GM23248 (cell line): ENCODE measurements at places on chromosomes 5 and 9. TPM values are rescaled to one million over a fixed set of nuclear protein-coding genes. Genes with fewer than 3 reads are reported as not detected.
A peak's percentile ranks its signal among the peaks of the same experiment; 100 is the strongest.

DNA sequence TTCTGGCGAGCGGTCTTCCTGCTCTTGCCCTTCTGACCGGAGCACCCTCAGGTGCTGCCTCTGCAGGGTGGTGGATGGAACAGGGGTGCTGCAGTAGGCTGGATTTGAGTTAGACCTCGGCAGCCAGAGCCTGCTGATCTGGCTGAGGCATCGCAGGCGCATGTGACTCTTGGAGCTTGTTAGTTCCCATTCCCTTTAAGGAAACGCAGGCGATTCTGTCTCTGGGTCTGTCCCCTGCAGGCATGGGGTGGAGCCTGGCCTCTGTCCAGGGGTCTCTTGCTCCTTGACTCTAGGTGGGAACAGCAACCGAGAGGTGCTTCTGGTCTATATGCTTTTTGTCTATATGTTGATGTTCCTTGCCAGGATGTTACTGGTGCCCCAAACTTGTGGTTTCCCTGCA lies 3.1 kb downstream of the WNK2 start:
- H3K36me3 ChIP-seq = no peaks in the 10 kb centered on the region
- H3K27ac ChIP-seq = no peak overlapping the region
- no peaks in the 10 kb centered on the region for H3K4me1 ChIP-seq
- no peak for DNase-seq
- peaks cover 17% of the 10 kb centered on the region for H3K27me3 ChIP-seq

DNA sequence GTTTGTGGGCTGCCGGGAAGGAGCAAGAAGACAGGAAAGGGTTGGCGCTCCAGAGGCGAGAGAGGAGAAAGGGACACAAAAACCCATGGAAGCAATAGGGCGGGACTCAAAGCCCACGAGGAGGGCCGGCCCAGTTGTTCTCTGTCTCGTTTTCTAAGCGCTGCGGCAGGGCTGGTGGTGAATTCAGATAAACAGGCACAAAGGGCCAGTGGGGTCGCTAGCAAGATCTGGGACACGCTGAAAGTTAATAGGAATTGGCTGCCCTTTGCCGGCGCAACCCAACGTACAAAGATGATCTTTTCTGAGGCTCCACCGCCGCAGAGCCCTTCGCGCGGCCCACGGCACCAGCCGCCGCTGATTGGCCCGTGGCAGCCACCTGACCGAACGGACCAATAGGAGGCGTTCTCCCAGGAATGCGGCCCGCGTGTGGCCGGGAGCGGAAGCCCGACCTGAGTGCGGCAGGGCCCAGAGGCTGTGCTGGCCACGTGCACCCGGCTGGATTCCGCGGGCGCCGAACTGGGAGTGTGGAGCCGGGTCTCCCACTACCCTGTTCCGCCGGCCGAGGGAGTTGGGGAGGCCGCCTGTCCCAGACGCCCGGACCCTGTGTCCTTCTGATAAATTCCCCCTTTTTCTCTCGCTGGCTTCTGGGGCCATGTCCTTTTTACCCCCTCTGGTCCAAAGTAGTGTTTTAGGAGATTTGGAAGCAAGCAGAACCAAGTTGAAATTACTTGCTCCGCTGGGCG lies 16.8 kb upstream of the NSD1 start:
- no peaks in the 10 kb centered on the region for H3K4me1 ChIP-seq
- H3K4me3 ChIP-seq = peak overlapping the region; percentile 38
- H3K36me3 ChIP-seq = no peaks in the 10 kb centered on the region

The AGXT2 gene
- total RNA-seq = not detected in 2 replicates

- H3K4me1 ChIP-seq = peaks cover 14% of the 10 kb centered on the region
- H3K27ac ChIP-seq = no peak overlapping the region
- no peak overlapping the region for H3K4me3 ChIP-seq
- DNase-seq = no peak
Measured at GRCh38 chr9:95104581-95104960, 212.9 kb downstream of the FANCC start.

GRCh38 chr9:80867731-80868130 lies 821.6 kb downstream of the TLE1 start:
- H3K27ac ChIP-seq = no peak overlapping the region
- H3K4me1 ChIP-seq = no peaks in the 10 kb centered on the region

DNA sequence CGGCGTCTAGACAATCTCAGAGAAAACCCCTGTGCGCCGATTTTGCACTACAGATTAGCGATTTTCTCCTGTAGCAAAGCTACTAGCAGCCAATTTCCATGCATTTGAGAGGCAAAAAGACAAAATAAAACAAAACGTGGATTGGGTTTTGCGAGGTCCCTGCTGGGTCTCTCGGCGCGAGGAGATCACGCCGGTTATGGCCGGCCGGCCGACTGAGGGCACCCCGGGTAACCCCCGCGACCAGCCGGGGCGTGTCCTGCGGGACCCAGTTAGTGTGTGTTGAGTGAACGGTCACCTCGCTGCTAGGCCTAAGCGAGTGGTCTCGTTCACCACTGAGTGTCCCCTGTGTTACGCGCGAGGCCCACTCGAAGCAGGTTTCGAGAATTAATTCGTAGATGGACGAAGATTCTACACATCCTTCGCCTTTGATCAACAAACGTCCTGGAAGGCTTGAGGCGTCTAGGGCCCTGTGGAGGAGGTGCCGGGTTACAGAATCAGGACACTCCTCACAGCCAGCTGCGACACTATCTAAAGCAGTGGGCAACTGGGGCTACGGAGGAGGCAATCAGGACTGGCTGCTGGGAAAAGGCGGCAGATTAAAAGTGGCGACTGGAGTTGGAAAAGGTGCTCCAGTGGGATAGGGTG lies 764 bp upstream of the VDAC1 start:
- 0 out of 2 replicates have a peak, but pooled peaks cover 4% of the 10 kb centered on the region for H3K36me3 ChIP-seq
- no peak for DNase-seq
- H3K4me1 ChIP-seq = peaks cover 16% of the 10 kb centered on the region
- peak overlapping the region; percentile 96 for H3K27ac ChIP-seq
- peak overlapping the region; percentile 91 for H3K4me3 ChIP-seq

The FAM78A gene
- 0.38 and 1.1 TPM in 2 replicates for total RNA-seq

The HMCN2 gene
- total RNA-seq = not detected in 2 replicates

- H3K27me3 ChIP-seq = no peaks in the 10 kb centered on the region
- H3K36me3 ChIP-seq = peaks cover 38% of the 10 kb centered on the region
- H3K4me3 ChIP-seq = no peak overlapping the region
Measured at GRCh38 chr5:136166909-136167308, 26.1 kb downstream of the SMIM32 start.

GRCh38 chr5:96633820-96634219 lies 28.4 kb upstream of the CAST start:
- DNase-seq = no peak
- peaks cover 30% of the 10 kb centered on the region for H3K4me1 ChIP-seq
- no peaks in the 10 kb centered on the region for H3K36me3 ChIP-seq
- H3K27ac ChIP-seq = no peak overlapping the region
- H3K4me3 ChIP-seq = no peak overlapping the region

The C9orf72 gene
- total RNA-seq = 4.0 and 5.1 TPM in 2 replicates

- H3K36me3 ChIP-seq = no peaks in the 10 kb centered on the region
- H3K4me3 ChIP-seq = no peak overlapping the region
- peaks cover 7% of the 10 kb centered on the region for H3K4me1 ChIP-seq
- no peak for DNase-seq
- H3K27me3 ChIP-seq = no peaks in the 10 kb centered on the region
- no peak overlapping the region for H3K27ac ChIP-seq
Measured at GRCh38 chr5:90504743-90505142, 24.6 kb downstream of the LYSMD3 start.

DNA sequence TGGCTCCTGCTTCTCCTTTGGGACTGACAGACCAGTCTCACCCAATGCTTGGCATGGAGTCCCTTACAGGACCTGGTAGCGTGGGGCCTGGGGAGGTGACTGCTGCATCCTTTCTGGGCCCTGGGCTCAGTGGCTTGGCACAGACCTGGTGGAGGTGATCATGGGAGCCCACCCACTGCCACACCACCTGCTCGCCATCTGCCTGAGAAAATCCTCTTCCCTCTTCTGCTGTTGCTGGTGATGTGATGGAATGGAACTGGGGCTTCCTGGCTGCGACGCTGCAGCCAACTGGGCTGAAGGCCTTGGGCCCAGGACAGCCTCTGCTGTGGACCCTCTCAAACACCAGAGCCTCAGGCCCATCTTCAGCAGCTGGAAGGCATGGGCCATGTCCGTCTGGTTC lies 122.5 kb upstream of the PANK3 start:
- DNase-seq = no peak
- no peaks in the 10 kb centered on the region; the same call in 1 of the 2 replicates for H3K36me3 ChIP-seq
- peaks cover 7% of the 10 kb centered on the region; the same call in 1 of the 2 replicates for H3K4me1 ChIP-seq
- no peak overlapping the region for H3K4me3 ChIP-seq
- no peak overlapping the region for H3K27ac ChIP-seq
- no peaks in the 10 kb centered on the region for H3K27me3 ChIP-seq

The C9 gene
- not detected in 2 replicates for total RNA-seq
